GM23338 (cell line): ENCODE measurements at places on chromosomes 5 and 9. TPM values are rescaled to one million over a fixed set of nuclear protein-coding genes. Genes with fewer than 3 reads are reported as not detected.

Gene IL7R
- polyA plus RNA-seq = not detected in 2 replicates

Gene ROPN1L
- 0.57 TPM in 1 of 2 replicates, not detected in the other for polyA plus RNA-seq

Gene RAD23B
- polyA plus RNA-seq = 31.1 and 33.1 TPM in 2 replicates

Gene F2RL2
- polyA plus RNA-seq = 0.37 and 0.70 TPM in 2 replicates
